Mesenchymal stem cell (in vitro differentiated cells and primary cell): ENCODE measurements at places on chromosomes 11 and 22.

- DNase-seq = no peak
These were observed 15.4 kb downstream of the GGA1 start for GRCh38 chr22:37624017-37624365.

- no peak for DNase-seq
These were observed 120.1 kb upstream of the OR9Q1 start for GRCh38 chr11:57903441-57904123.

GRCh38 chr11:128928400-128928799 lies 14.3 kb downstream of the TP53AIP1 start:
- no peak for DNase-seq

- DNase-seq = no peak
These were observed 6.4 kb downstream of the MUC5AC start for GRCh38 chr11:1163911-1164735.

DNA sequence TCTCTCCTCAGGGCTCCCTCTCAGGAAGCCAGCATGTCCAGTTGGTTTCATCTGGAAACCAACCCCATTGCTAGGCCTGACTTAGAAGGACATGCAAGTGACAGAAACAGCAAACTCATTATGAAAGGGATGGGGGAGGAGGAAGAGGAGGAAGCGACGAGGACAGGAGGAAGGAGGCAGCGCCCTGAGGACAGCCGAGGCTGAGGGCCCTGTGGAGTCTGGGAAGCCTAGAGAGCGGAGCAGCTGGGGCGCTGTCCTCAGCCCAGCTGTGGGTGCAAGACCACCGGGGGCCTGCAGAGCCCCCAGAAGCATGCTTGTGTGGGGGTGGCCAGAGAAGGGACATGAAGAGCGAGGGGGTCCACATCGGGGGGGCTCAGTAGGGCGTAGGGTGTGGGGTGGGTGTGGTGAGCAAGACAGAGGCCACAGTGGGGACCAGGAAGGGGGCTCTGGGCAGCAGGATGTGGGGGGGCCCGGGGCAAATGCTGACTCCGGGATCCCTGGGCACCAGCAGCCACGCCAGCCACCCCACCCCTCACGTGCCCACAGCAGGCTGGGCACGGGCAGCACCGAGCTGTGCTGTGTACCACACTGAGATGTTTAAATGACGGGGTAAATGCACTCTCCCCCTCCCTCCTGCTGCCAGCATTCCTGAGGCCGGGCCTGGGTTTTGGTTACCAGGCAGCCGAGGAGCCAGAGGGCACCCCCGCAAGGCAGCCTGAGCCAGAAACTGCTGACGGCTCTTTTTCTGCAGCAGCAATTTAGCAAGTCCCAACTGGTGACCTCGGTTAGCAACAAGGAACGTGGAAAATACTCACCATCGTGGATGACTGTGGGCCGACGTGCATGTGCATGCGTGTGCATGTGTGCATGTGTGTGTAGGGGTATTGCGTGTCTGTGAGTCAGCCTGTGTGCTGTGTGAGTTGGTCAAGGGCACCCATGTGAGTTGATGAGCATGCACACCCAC lies 82.7 kb upstream of the LINC01488 start:
- DNase-seq = peak; percentile 46

DNA sequence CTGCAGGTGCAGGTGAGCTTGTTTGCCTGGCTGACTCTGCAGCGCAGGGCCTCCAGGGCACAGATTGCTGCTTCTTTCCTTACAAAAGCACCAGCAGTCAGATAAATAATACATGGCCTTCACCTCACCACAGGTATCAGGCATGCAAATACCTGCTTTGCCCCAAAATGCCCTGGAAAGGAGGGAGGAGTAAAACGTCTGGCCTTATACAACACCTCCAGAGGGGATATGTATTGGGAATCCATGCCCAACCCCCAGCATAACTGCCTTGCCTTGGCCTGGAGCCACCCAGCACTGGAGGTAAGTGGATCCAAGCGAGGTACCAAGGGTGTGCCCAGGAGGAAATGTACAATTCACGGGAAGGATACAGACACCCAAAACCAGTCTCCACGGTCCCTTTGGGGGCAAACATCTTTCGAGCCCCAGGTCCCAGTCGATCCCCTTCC lies 860 bp downstream of the TMEM184B start:
- no peak for DNase-seq

DNA sequence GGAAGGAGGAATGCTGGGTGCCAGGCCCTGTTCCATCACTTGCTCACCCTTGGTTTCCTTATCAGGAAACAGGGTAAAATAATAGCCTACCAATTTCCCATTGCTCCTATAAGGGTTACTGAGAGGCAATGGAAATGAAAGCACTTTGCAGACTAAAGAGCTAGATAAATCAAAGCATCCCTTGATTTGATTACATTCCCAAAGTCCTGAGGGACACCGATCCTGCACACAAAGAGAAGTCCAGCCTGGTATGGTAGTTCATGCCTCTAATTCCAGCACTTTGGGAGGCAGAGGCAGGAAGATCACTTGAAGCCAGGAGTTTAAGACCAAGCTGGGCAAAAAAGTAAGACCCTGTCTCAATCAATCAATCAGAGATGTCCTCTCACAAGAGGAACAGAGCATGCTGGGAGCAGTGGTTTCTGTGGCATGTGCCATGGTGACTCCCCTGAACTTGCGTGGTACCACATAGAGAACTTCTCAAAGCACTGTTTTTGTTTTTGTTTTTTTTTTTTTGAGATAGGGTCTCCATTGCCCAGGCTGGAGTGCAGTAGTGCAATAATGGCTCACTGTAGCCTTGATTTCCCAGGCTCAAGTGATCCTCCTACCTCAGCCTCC lies 10.7 kb downstream of the TBC1D10A start:
- DNase-seq = peak; percentile 53

DNA sequence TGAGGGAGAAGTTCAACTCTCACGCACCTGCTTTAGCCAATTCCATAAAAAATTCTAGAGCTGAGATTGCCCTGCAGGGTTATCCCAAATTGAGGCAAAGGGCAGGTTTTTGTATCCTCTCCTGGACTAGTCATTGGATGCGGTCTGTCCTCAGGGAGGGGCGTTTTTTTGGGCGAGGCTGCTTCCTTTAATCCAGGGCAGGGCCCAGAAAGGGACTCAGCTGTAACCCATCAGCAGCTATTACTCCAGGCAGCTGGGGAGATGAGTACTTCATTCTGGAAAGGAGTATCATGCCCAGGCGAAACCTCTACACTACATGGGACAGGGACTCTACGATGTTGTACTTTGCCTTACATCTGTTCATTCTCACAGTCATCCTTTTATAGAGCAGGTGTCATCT lies 103.3 kb downstream of the SCN3B start:
- DNase-seq = no peak

DNA sequence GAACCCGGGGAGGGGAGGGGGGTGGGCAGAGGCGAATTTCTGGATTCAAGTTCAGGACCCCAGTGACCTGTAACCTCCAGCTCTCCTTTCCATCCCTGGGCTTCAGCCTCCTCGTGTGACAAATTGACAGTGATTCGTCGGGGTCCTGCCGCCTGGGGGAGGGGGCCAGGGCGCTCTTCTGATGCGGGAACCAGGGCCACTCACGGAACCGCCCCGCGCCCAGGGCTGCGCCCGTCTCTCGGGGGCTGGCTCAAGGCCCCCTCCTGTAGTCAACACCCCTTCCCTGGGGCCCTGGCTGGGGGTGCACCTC lies 92.8 kb upstream of the ANO1 start:
- DNase-seq = no peak
